ENCODE measurements at places on chromosomes 6 and 20.

DNA sequence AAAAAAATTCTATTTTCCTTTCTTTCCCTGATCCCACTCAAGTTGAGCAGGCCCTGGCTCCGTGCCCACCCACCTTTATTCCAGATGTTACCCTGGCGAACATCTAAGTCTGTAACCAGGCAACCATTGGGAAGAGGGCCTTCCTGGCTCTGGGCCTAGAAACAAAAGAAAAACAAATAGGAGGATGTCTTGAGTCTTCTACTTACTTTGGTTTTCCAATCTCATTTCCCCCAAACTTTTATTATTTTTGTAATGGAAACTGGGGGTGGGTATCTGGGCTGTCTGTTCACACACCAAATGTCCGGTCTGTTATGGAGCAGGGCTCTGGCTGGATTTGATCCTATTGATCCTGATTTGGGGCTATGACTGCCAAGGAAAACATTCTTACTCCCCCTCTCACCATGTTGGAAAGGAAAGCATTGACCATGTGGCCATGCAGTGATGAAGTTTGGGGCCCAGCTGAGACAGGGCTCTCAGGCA, 744.1 kb downstream of the DHX35 start:
- DNase-seq: no peak

- no peak for DNase-seq
Measured at GRCh38 chr20:49669601-49670189, 44.0 kb downstream of the B4GALT5 start.

DNA sequence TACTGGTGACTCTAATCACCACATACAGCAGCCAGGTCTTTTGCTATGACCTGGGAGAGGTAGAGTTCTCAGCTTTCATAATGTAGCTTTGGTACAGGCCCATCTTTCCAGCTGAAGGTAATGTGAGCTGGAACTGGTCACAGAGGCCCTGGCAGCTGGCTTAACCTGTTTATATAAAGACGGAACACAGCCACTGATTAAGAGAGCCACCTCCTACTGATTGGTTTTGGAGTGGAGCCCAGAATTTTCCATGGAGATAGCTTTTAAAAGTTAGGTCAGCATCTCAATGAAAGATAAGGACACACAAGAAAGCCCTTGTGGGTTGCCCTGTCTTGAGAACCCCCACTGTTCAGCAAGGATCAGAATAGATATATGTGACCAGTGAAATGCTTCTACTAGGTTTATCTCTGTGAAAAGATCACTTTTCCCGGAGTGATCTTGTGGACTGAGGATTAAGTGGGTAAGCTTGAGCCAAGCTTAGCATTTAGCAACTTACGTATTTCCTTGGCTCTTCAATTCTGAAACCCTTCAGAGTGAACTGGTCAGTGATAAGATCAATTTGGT, 213.7 kb upstream of the CITED2 start:
- no peak for DNase-seq

- no peak for DNase-seq
Measured at GRCh38 chr6:131183427-131184095, 48.3 kb downstream of the AKAP7 start.

DNA sequence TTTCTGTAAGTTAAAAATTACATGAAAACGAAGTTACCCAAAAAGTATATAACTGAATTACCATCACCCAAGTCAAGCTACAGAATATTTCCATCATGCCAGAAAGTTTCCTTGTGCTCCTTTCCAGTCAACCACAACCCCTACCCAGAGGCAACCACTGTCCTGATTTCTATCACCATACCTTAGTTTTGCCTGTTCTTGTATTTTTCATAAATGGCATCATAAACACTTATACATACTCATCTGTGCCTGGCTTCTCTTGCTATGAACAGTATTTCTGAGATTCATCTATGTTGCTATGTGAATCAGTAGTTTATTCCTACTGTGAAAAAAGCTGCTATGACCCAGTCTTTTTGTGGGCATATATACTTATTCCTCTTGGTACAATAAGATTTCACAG, 7.4 kb downstream of the FKBP5 start:
- DNase-seq: no peak

DNA sequence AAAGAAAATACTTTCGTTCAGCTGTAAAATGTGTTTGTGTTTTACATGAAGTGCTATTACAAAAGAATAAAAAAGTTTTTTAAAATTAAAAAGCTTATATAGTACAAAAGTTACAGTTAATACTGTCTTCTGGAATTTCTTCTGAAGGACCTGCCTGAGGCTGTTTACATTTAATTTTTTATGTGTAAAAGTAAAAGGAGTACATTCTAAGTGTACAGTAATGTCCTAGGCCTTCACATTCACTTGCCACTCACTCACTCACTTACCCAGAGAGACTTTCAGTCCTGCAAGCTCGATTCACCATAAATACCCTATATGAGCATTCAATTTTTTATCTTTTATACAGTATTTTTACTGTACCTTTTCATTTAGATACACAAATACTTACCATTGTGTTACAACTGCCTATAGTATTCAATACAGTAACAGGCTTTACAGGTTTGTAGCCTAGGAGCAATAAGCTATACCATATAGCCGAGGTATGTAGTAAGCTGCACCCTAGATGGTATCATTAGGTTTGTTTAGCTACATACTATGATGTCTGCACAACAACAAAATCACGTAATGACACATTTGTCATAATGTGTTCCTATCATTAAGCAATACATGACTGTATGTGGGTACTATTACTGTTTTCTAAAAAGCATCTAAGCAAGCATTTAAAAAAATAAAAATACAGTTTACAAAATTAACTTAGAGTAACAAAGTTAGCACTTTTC, 33.0 kb downstream of the RNF146 start:
- no peak for DNase-seq

DNA sequence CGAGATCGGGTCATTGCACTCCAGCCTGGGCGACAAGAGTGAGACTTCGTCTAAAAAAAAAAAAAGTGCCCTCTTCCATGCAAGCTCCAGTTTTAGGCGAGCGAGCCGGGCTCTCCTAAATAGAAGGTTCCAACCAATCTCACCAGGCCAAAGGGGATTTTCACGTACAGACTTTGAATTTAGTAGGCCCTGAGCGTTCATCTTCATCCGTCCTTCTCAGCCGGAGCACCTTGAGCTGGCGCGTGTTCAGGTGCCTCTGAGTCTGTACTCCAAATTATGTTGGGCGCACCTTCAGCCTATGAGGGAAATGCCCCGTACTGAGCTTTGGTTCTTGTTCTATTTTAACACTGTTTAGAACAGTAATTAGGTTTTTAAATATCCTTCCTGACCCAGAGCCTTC, 817 bp upstream of the TAP2 start:
- no peak for DNase-seq

- no peak for DNase-seq
Measured at GRCh38 chr20:2986466-2986865, 57.0 kb upstream of the GNRH2 start.

- DNase-seq: no peak
Measured at GRCh38 chr6:72855471-72855870, 233.6 kb downstream of the KCNQ5 start.

- no peak for DNase-seq
Measured at GRCh38 chr20:22807646-22808244, 223.4 kb upstream of the FOXA2 start.

- DNase-seq: no peak
Measured at GRCh38 chr6:105273589-105273988, 93.8 kb upstream of the POPDC3 start.

- DNase-seq: no peak
Measured at GRCh38 chr6:23591761-23592160, 534.3 kb upstream of the NRSN1 start.

DNA sequence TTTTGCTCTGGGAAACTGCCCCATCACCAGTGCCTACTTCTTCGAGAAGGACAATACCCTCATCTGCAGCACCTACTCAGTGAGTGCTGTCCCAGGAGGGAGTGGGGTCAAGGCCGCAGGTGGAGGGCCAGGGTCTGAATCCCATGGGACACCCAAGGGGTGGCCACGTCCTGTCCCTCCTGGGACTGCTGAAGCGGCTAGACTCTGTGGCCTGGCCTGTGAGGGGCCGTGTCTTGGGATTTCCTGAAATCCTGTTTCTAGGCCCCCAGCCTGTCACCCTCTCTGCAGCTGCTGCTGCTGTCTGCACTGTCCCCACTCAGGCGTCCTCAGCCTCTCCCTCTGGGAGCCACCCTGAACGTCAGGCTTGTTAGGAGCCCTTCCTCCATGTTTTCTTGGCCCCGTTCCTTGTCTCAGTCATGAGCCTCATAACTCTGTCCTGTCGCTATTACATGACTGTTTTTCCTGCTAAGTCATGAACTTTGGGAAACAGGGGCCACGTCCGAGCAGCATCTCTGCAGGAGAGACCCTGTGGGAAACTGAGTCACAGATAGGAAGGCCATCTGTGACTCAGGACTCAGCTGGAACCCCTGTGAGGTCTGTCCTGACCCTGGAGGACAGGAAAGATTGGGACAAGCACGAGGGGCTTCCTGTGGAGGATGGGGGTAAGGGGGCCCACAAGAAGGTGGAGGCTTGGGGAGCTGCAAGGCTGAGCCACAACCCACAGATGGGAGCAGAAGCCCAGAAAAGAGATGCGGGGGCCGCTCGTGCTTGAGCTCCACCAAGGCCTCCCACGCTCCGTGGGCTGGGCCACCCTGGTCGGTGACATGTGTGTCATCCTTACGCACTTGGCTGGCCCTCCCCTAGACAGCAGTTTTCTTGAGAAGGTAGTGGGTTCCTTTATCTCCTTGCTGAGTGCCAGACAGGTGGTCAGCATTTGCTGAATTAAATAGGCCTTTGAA, 49.9 kb downstream of the EFCAB8 start:
- no peak for DNase-seq

GRCh38 chr6:131846905-131847304, 39.1 kb downstream of the ENPP1 start:
- no peak for DNase-seq

- DNase-seq: no peak
Measured at GRCh38 chr6:4977468-4977867, 26.4 kb downstream of the RPP40 start.

DNA sequence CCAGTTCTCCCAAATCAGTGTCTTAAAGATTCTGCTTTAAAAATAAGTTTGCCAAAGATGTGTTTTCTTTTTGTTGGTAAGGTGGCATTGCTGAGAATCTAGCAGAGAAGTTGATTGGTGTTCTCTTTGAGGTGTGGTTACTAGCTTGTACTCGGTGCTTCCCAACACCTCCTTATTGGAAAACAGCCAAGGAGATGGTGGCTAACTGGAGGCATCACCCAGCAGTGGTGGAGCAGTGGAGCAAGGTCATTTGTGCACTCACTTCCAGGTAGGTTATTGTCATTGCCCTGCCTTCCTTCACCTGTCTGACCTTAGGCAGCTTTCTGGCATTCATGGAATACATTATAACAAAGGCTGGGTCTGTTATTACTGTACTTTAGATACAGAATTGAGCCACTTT, 26.7 kb downstream of the RALGAPB start:
- DNase-seq: no peak

GRCh38 chr6:119960036-119960435, 610.5 kb upstream of the MAN1A1 start:
- DNase-seq: no peak

DNA sequence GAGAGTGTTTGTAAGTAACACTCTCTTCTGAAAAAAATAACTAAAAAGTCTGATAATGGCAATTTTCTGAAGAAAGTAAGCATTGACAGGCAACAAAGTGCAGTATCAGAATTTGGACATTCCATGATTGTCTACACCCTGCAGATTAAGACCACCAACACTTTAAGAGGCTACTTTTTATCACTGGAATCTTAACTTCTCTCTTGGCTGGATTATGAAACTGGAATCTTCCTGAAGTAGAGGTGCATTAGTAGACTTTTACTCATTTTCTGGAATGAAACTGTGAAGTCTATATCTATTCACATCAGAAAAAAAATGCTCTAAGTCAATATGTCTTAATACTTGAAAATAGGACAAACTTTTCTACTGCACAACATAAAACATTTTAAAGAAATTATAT, 547.5 kb downstream of the COL12A1 start:
- no peak for DNase-seq

GRCh38 chr6:118297821-118298220, 250.3 kb upstream of the PLN start:
- no peak for DNase-seq

DNA sequence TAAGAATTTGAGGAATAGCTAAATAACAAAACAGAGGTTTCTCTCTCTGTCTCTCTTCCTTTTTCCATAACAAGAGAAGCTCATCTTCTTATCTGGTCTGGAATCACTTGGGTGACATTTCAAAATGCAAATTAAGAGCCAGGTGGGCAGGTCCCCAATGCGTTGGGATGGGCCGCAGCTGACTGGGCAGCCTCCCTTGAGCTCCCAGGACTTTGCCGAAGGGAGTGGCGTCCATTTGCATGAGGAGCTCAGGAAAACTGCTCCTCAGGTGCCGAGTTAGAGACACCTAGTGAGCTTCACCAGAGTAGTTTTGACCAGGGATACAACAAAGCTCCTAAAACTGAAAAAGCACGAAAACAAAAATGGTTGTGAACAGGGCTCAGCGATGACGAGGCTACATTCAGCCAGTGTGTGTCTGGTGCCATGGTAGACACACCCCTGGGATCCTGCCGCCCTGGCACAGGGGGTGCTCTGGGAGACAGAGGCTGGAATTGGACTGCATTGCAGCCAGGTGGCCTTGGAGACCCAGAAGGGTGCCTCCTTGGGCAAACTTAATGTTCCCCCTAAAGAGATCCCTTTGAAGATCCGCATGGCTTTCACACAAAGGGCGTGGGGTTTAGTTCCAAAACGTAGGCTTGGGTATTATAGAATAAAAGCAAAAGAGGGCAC, 13.5 kb upstream of the SERPINB6 start:
- no peak for DNase-seq

DNA sequence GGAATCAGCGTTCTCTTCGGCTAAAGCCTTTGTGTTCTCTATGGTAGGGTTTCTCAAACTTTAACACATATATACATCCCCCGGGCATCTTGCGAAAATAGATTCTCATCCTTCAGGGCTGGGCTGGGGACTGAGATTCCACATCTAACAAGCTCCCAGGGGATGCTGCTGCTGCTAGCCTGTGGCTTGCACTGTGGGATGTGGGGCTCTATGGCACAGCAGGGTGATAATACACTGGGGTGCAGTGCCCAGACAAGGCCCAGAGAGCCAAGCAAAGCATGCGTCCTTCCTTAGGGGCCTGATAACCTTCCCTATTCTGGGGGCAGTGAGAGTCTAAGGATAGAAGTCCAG, 102.0 kb downstream of the LAMP5 start:
- DNase-seq: no peak

- DNase-seq: no peak
Measured at GRCh38 chr6:52539607-52540006, 37.3 kb downstream of the TRAM2 start.

- DNase-seq: no peak
Measured at GRCh38 chr20:53428996-53429395, 164.6 kb downstream of the ZNF217 start.

GRCh38 chr20:53847139-53847836, 223.1 kb downstream of the BCAS1 start:
- no peak for DNase-seq
